ENCODE measurements at places on chromosomes 7 and 10.

- no peak for DNase-seq
Measured at GRCh38 chr10:29600821-29601220, 34.0 kb downstream of the SVIL start.

DNA sequence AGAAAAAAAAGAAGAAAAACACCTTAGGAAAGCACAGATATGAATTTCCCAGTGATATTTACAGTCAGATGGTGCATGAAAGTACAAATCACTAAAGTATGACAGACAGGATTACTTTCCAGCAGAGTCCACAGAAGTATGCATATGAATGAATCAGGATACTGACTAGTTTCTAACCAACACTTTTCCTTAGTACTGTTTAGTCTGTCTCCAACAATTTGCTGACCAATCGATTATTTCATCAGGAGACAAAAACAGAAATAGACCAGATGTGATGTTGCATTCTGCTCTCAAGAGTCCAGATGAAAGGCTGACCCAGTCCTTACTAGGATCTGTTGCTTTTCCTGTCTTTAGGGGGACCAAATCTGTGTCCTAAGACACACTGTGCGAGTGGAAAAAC, 14.6 kb downstream of the SLC35B4 start:
- no peak for DNase-seq

DNA sequence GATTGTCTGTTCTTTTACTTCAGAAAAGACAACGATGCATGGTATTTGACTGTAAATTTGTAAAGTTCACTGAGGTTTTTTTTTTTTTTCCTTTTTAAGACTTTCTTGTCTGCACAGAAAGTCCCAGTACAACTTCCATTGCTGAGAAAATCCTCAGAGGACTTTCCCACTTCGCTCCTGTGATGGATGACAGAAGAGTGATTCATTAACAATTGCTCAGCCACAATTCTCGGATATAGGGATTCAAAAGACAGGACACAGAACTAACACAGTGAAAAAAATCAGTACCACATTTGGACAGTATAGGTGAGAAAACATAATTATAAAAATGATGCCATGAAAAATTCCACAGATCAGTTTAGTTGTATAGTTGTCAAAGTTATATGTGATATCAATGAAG, 48.0 kb downstream of the SEC23IP start:
- no peak for DNase-seq

GRCh38 chr10:54914049-54914448, 113.0 kb upstream of the PCDH15 start:
- no peak for DNase-seq

DNA sequence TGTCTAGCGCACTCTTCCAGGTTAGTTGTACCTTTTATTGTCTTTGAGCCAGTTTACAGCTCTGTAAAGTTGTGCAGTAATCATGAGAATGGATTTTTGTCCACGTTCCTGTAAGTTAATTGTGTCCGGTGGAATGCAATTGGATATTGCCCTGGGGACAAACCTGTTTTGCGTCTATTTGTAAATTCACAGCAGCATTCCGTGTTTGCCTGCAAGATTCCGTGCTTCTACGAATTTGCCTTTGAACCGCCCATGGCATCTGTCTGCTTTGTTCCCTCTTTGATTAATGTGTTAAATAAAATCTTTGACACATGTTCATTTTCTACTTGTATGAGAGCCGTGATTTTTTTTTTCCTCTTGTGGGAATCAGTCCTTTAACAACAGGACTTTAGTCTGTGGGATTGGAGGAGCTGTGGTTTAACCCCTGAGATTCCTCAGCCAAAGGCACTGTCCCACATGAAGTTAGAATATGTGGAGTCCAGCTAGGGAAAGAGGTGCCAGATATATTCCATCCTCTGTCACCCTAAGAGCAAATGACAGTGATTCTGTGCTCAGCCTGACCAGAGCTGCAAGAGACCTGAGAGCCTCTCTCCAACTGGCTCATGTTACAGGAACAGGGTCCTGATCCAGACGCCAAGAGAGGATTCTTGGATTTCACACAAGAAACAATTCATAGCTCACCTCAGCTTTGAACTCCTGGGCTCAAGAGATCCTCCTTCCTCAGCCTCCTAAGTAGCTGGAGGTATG, 126.3 kb downstream of the COL26A1 start:
- no peak for DNase-seq

DNA sequence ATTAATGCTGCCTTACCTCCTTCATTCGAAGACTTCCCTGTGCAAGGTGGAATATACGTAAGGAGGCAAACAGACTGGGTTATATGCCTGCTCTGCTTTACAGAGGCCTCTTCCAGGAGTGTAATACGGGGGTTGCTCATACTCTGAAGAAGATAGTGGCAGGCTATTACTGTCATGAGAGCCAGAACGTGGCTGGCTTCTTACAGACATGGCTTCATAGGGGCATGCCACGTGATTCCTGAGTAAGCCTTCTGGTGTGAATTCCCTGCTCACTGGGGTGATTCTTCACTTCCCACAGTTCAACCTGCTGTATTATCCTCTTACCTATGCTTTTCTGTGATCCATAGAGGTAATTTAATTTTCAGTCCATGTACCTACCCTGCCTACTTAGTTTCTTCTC, 141.8 kb downstream of the ST7 start:
- no peak for DNase-seq

GRCh38 chr10:6347391-6347951, 144.7 kb downstream of the PFKFB3 start:
- DNase-seq, result peak; percentile 41

GRCh38 chr7:116969371-116969902, 16.1 kb downstream of the ST7 start:
- DNase-seq, result no peak

Data from stimulated activated CD4-positive, alpha-beta T cell treated with anti-CD3 and anti-CD28 coated beads, Interleukin-12 subunit alpha, Interleukin-12 subunit beta, amount 100 ng/mL, for 4 hours (primary cell).